CD4-positive, alpha-beta T cell treated with Interleukin-12 subunit alpha and Interleukin-12 subunit beta, for 1 hour (primary cell): ENCODE measurements at places on chromosomes 11 and 22.
A peak's percentile ranks its signal among the peaks of the same experiment; 100 is the strongest.

DNA sequence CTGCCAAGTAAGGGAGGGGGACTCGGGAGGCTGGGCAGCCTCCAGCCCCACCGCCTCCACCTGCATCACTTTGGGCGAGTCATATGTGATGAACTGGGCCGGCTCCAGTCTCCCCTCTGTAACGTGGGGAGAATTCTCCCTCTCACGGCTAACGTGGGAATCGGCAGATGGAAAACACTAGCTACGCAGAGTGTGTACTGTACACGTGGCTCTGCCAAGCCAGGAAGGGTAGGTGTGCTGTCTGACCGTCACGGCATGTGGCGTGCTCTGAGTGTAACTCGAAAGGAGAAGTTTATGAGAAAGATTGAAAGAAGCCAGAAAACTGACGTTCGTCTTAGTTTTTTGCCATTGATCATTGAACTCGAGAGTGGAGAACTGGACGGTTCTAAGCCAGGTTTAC lies 13.7 kb downstream of the TRMU start:
- DNase-seq = no peak

GRCh38 chr11:61545341-61545740 lies 35.5 kb downstream of the SYT7 start:
- DNase-seq = no peak

- DNase-seq = no peak
These were observed 814.6 kb upstream of the CCDC179 start for GRCh38 chr11:23674866-23675265.

DNA sequence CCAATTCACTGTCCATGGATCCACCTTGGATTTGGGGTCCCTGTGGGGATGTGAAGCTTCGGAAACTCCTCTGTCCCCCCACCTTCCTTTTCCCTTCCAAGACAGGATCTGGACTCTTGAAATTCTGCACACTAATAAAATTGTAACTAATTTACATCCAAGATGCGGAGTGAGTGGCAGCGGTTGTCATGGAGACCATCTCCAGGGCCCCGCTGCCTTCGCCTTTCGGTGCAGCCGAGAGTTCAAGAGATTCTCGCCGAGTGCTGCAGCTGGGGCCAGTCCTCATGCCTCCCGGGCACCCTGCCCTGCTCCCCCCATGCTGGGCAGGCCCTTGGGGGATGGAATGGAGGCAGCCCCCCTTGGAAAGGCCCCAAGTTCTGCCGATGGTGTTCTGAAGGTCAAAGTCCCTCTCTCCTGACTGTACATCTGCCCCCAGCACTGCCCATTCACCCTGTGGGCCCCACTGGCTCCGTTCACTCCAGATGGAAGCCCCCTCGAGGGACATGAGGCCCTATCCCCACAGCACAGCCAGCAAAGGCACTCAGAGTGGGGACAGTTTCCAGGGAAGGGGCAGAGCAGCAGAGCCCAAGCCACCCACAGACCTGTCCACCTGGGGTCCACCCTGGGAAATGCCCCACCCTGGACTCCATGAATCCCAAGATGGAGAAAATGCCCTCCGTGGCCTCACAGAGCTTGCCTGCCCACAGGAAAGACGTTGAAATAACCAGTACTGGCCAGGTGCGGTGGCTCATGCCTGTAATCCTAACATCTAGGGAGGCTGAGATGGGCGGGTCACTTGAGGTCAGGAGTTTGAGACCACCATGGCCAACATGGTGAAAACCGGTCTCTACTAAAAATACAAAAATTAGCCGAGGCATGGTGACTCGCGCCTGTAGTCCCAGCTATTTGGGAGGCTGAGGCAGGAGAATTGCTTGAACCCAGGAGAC lies 25.9 kb downstream of the IGLL1 start:
- DNase-seq = no peak

- DNase-seq = no peak
These were observed 17.1 kb downstream of the SART1 start for GRCh38 chr11:65978391-65979238.

DNA sequence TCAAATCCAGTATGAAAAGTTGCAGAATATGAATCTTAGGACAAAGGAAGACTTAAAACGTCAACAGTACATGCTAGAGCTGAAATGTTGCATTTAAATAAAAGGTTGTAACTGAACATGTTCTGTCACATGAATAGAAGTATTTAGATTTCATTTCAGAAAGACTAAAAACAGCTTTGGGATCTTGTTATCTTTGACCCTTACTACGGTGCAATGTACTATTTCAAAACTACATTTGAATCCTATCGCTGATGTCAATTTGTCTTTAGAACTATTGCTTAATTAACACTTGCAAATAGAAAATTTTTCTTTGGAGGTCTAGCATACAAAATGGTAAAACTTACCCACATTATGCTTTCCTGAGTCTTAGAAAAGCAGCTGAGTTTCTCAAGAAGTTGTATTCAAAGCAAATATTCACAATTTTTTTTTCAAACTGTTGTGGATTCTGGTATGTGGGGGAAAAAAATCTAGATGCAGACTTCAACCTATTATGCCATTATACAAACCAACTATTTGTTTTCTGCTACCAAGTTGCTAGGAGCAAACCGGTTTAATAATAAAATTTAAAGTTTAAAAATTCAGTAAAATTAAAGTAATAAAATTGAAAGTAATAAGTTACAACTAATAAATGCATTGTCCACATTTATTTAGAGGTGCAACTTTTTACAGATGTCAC lies 25.4 kb downstream of the CSTF3 start:
- DNase-seq = no peak

GRCh38 chr11:47056261-47056915 lies 119.8 kb downstream of the CSTPP1 start:
- DNase-seq = no peak

DNA sequence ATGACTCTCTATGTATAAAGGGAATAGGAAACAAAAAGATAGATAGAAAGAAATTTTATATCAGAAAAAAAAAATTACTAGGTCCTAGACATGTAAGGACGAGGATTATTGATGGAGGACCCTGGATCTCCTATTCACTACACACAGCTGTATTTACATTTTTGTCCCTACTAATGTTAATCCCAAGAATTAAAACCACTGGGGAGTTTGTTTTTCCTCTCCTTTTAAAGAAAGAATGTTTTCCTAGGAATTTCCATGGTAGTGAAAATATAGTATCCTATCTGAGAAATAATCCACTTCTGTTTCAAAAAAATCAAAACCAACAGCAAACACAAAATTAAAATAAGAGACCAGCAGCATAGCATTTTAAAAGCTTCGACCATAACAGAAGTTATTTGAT lies 41.1 kb downstream of the PDGFD start:
- no peak for DNase-seq

- no peak for DNase-seq
These were observed 44.9 kb downstream of the DSCAML1 start for GRCh38 chr11:117752071-117752470.

DNA sequence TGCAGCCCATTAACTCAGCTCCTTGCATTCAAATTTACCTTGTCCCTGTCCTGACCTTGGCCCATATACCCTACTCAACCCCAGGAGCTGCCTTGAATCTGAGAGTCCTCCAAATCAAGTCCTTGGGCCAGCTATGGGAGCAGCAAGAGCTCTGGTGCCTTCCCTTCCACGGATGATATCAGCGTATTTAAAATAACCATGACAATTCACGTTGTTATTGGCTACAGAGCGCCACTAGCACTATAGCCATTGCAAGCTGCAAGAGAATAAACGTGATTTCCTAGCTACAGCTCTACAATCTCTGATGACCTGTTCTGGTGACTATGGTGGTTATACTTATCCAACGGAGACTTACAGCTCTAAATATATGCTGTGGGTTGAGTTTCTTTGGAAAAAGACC lies 357.8 kb downstream of the LARGE1 start:
- no peak for DNase-seq

- DNase-seq = no peak
These were observed 16.0 kb downstream of the CELF1 start for GRCh38 chr11:47536915-47537314.

GRCh38 chr22:40857309-40857855 lies 434 bp downstream of the XPNPEP3 start:
- DNase-seq = no peak

DNA sequence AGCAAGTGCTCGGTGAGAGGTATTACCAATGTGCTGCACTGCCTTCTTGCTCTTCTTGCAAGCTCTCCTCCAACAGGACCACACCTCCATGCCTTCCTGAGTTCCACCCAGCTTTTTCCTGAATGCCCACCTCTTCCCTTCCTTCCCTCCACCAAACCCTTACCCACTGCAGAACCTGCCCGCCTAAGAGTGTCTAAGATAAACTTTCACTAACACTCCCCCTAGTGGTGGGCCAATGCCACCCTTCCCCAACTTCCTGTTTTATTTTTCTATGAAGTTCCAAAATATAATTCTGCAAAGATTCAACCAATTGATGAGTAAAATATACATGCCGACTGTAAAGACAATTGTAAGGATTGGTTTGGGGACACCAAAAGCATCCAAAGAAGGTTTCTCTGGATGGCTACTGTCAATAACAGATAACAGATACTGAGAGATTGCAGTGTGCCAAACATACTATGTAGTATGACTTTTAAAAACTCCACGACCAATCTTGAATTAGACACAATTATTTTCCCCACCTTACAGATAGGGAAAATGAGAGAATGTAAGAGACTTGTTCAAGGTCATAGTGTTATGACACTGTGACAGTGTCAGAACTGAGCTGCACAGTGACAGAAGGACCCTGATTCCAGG lies 38.6 kb upstream of the BMAL1 start:
- DNase-seq = peak; percentile 59

DNA sequence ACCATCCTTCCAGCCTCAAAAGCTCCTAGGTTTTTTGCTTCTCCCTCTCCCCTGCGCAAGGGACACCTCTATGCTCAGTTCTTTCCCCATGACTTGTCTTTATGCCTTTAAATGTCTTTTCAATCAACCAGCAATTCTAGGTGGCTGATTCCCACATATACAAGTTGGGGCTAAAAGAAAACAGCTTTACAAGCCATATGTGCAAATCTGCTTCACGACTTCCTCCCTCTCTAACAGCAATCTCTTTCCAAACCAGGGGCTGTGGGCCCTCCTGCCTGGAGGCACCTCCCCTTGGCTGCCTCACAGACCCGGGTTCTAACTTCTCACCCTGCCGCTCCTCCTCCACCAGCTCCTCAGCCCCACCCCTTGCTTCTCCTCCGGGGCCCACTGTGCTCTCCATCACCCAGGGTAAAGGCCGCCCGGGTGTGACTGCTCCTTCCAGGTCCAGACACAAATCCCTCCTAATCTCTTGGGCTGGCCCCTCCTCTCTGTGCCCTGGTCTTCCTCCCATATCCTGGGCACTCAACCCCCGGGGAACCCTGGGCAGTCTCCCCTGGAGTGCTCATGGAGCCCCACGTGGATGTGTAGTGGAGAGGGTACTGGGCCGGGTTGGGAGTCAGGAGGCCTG lies 14.1 kb downstream of the TMPRSS13 start:
- no peak for DNase-seq

DNA sequence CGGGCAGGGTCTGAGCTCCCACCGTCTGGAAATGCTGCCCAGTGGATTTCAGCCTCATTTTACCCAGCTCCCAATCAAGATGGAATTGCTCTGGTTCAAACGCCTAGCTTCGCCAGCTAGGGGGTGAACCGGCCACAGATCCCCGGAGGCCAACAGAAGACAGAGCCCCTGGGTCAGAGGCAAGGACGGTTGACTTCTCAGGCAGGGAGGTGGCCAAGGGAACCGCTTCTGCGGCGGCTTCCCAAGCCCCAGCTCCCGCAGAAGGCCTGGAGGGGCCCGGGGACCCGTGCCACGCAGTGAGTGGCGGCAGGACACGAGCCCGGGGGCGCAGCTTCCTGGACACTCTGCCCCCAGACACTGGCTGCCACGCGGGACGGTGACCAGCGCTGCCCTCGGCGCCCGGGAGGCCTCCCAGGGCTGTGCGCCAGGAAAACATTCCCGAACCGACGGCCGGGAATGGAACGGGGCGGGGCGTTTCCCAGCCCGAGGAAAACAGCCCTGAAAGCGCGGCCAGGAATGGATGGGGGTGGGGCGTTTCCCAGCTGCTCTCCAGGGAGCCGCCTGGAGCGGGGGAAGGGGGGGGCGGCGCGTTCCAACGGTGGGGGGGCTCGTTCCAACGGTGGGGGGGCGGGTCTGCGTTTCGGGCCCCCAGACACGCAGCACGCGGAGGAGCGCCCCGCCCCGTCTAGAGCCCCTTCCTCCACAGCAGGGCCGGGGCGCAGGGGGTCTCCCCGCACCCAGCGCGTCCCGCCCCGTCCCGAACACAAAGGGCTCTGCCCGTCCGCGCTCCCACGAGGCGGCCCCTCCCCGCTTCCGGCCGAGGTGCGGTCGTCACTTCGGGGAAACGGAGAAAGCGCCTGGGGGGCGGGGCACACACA lies 13.5 kb upstream of the B4GALNT4 start:
- DNase-seq = peak; percentile 87

GRCh38 chr11:32002311-32002710 lies 88.6 kb upstream of the RCN1 start:
- DNase-seq = no peak

- no peak for DNase-seq
These were observed 110.8 kb upstream of the TMEM45B start for GRCh38 chr11:129704831-129705230.

DNA sequence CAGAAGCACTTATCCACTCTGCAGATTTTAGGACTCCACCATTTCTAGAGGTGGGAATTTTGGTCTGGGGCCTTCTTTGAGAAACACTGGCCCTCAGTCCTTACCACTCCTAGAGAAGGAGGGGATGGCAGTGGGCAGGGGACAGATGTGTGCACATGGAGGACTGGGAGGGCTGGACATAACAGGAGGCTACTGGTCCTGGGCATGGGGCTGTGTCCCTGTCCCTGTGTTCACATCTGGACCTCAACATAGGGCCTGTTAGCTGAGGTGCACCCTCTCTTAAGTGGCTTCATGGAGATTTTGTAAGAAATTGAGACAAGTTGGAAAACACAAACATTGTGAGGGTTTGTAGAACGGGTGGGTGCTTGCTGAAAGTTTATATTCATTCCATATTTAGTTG lies 103.4 kb downstream of the ATXN10 start:
- no peak for DNase-seq

DNA sequence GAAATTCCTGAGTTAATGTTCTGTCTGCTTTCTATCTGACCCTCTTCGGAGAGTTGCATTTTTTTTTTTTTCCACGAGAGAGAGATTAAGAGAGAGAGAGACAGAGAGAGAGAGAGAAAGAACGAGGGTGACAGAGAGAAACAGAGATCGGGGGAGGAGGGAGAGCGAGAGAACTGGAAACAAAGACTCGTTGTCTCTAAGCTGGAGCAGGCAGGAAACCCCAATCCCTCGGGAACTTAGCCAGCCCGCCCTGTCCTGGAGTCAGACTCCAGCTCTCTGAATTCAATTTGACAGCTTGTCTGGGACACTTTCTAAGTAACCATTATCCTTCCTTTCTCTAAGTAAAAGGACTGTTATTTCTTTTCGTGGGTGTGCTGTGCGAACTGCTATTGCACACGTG lies 76.9 kb downstream of the KCNJ1 start:
- DNase-seq = no peak

- peak; percentile 57 for DNase-seq
These were observed 10.2 kb downstream of the SERPIND1 start for GRCh38 chr22:20783844-20784723.

DNA sequence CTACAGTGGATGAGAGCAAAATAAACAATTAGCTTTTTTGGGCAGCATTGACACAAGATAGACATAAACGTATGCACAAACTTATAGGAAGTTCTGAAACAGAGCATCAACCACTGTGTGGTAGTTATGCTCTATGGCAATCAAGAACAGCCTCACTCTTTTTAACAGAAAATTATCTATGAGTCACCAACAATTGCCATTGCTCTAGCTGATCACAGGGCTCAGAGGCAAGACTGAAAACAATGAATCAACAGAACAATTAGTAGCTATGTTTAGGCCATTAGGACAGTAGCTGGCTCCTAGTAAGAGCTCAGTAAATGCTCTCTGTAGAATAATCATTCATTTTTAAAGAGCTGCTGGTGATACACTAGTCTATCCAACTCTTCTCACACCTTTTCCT lies 34.9 kb upstream of the PICALM start:
- no peak for DNase-seq

- DNase-seq = no peak
These were observed 8.9 kb downstream of the KCTD21 start for GRCh38 chr11:78179459-78180071.
